ENCODE measurements at places on chromosomes 2 and 18.

GRCh38 chr2:216064014-216064630 lies 17.5 kb downstream of the PECR start:
- no peak for DNase-seq

DNA sequence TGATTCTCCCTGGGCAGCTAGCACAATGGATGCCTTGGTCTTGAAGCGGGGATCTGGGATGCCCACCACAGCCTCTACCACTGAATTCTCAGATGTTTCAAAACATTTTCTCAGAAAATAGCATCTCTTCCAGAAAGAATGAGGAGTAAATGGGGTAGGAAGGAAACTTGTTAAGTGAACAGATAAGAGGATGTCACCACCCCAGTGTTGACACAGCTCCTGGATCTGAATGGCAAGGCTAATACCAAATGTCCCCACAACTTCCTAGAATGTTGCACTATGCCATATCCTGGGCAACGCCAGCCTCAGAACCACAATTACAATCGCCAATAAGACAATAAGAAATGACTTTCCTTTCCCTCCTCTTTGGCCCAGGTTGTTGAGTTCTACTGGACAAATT lies 177.2 kb downstream of the BCL11A start:
- DNase-seq: no peak

DNA sequence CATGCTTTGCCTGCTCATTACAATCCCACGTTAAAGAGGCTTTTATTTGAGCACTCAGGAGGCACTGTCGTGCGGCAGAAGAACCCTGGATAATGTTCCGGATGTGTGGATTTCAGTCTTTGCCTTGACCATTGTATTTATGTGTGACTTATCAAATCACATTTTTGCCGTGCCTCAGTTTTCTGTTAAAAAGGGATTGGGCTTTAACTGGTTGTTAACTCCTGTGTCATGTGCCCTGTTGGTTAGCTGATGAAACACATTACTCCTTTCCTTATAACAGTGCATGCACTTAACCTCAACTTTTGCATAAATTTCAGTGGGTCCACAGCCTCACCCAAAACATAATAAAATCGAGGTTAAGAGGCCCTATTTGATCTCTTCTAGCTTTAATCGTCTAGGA lies 52.7 kb downstream of the NAB1 start:
- no peak for DNase-seq

DNA sequence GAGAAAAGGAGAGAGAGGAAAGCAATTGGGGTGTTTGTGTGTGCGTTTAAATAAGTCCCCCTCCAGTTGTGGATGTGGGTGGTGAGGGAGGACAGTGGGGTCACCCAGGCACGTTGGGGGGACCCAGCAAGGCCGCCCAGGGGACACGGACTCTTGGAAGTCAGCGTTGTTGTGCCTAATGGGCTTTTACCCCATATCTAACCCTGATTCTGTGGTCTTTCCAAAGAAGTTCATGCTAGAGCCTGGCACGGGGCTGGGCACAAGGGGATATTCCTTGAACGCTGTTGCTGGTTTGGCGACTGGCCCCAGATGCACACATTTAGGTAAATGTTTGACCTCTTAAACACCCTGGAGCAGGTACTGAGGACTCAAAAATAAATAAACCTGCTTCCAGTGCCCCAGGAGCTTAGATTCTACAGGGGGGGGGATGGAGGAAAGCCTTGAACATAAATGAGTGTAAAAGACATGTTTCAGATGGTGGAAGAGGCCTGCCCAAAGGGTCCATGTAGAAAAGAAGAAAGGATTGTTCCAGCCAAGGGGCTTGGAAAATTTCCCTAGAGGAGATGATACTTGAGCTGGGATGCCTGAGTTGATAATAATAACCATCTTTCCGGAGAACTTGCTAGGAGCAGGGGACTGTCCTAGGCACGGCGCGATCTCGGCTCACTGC lies 97.7 kb upstream of the SIX3 start:
- DNase-seq: no peak

GRCh38 chr2:3876221-3876620 lies 172.8 kb downstream of the DCDC2C start:
- no peak for DNase-seq

DNA sequence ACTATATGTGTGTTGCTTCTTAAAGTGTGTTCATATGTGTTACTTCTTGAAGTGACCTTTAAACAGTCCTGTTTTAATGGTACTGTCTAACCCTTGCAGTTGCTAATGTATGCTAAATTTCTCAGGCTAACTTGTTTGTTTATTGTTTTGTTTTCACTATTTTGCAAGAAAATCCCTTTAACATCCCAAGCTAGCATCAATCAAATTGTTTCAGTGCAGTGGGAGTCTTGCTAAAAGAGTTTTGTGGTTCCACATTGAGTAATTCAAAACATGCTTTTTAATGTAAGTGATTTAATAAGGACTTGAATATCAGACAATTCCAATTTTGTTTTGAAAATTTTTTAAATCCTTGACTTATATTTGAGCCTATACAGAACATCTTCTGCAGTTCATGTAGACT lies 3.6 kb downstream of the SH3RF3 start:
- DNase-seq: no peak

DNA sequence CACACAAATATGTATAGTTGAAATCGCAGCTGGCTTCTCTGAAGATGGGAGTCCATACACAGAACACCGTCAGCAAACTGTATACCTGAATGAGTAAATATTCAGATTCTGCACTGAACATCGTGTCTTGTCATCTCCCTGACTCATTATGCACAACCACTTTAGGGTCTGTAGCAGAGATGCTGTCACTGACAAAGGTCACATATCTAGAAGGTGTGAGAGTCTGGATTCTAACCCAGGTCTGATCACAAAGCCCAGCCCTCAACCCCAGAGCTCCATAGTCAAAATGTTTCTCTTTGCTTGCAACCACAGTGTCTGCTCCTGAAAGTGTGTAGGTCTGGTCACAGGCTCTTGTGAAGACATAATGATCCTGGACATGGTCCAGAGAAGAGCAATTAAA lies 78.3 kb upstream of the PAX8 start:
- DNase-seq: no peak

DNA sequence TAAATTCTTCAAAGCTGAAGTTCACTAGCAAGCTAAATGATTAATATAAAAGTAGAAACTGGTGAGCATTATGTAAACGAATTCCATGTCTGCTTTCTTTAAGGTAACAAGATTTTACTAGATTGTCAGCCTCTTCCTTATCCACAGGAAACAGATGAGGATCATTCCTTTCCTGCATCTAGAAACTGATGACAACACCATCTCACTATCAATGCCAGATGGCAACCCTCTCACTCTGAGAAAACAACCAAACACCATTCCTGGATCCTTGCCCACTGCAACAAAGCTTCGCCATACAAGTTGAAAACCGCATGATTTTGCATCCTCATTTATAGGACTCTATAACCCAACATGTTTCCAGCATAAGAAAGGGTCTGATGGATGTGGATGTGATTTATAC lies 122.9 kb downstream of the ZNF521 start:
- DNase-seq: no peak

DNA sequence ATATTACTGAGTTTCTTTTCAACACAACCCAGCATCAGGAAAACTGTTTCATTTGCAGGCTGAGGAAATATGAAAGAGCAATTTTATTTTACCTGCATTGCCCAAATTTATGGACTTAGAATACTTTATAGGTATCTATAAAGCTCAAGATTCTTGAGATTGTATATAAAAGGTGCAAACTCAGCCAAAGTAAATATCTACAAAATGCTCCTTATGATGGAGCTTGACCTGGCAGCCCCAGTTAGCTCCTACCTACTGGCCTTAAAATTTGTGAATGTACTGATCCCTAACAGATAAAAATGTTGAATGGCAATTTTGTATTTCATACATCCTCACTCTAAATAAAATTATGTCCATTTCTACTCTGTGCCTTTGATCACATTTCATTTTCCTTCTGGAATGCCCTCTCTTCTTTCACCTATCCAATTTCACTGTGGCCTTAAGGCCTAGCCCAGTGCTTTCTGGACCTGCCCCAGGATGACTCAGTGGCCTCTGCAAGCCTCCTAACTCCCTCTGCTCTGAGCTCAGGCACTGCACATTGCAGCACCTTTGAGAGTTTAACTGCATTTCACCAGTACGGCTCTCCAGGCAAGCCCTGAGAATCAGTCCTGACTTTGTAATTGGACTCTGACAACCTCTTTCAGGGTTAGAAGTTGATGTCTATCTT lies 125.9 kb downstream of the ANTXR1 start:
- no peak for DNase-seq

DNA sequence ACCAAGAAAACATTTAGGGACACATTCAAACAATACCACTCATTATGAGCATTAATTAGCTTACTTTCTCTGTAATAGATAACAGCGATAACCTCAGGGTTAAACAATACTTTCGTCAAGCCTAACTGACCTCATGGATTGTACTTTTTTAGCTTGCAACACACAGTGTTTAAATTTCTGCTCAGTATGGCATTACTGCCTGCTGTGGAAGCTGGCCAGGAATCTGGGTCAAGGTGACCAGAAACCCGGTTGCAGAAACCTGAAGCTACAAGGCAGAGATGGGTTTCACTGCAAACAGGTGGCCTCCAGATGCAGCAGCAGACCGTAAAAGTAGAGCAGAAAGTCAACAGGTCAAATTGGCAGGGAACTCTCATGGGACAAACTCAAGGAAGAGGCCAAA lies 123.8 kb upstream of the FHL2 start:
- DNase-seq: no peak

DNA sequence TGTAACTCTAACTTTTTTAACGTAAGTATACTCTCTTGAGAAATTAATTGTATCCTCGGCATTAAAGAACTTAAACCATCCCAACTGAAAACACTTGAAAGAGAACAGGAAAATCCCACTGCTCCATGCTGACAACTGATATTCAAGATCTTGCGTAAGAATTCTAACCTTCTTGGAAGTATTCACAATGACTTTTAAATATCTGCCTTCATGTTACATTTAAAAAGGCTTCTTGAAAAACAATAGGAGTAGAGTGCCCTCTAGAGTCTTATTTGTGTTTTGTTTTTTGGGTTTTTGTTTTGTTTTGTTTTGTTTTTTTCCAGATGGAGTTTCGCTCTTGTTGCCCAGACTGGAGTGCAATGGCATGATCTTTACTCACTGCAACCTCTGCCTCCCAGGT lies 65.4 kb upstream of the DNAJC10 start:
- DNase-seq: no peak

DNA sequence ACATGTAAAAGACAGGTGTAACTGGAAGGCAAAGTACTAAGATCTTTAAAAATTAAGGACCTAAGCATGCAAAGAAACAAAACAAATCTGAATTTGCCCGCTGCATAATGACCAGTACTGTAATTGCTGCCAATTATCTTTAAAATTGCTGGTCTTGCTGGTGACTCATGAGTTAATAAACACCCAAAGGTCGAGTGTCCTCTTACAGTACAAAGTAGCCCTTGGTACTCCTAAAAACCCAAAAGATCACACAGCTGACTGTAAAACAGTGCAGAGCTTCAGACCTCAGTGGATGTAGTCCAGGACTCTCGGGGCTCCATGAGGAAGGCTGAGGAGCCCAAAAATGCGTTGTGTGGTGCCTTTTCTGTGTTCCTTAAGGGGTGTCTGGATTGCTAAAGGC lies 308.7 kb downstream of the CNTNAP5 start:
- no peak for DNase-seq

GRCh38 chr2:156349161-156349560 lies 16.6 kb upstream of the NR4A2 start:
- DNase-seq: no peak

- DNase-seq: no peak
These were observed 44.3 kb downstream of the RBM43 start for GRCh38 chr2:151217343-151217742.

DNA sequence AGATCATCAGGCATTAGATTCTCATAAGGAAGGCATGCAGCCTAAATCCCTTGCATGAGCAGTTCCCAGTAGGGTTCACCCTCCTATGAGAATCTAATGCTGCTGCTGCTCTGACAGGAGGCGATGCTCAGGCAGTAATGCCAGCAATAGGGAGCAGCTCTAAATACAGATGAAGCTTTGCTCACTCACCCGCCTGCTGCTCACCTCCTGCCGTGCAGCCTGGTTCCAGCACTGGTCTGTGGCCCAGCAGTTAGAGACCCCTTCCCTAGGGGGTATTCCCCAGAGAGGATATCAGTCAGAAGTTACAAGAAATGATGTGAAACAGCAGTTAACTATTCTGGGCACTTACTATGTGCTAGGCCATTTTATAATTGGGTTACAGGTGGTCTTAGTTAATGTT lies 226.0 kb downstream of the KCNJ3 start:
- no peak for DNase-seq

- no peak for DNase-seq
These were observed 168.1 kb downstream of the PTPRM start for GRCh38 chr18:7735196-7735595.

DNA sequence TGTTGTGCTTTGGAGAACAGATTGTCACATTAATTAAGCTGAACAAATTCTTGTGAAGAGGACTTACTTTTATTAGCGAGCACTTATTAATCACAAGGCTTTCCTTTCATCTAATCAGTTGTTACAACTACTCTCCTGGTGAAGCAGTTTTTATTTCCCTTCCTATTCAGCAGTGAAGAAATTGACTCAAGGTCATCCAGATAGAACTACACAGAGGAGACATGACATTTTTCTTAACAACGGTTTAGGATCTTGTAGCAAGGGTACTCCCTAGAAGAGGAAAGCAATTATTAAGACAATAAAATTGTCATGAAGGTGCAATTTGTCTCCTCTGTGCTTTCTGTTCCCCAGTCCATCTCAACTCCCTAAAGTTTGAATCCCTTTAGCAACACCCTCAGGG lies 61.3 kb downstream of the POLE4 start:
- no peak for DNase-seq

DNA sequence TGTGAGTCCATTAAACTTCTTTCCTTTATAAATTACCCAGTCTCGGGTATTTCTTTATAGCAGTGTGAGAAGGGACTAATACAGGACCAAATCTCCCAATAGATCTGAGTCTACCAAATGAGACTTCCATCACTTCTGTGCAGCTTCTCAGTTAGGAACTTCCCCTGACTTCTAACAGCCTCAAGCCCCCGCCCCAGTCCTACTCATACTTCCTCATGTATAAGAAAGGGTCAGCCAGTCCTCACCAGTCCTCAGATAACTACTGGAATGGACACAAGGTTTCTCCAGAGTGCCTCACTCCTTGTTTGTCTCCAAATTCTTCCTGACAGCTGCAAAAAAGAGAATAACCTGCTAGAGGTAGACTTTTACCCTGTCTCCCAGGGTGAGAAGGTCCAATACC lies 19.5 kb downstream of the TTC32 start:
- DNase-seq: no peak

GRCh38 chr2:166017208-166017607 lies 63.6 kb upstream of the TTC21B start:
- DNase-seq: no peak

- no peak for DNase-seq
These were observed 26.2 kb downstream of the UNC50 start for GRCh38 chr2:98634406-98635092.

DNA sequence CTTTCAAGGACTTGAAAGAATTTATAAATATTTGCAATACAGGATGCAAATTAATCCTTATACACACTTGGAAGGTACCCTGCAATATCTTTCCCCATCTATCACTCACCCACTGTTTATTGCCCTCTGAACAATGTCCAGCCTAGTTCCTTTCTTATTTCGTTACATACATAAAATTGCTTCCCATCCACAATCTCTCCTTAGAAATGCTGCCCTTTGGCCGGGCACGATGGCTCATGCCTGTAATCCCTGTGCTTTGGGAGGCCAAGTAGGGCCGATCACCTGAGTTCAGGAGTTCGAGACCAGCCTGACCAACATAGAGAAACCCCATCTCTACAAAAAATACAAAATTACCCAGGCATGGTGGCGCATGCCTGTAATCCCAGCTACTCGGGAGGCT lies 41.2 kb upstream of the ATP8B1 start:
- DNase-seq: no peak
